Left ventricle myocardium superior (tissue), 1 donor: ENCODE measurements at places on chromosomes 16 and 17.

DNA sequence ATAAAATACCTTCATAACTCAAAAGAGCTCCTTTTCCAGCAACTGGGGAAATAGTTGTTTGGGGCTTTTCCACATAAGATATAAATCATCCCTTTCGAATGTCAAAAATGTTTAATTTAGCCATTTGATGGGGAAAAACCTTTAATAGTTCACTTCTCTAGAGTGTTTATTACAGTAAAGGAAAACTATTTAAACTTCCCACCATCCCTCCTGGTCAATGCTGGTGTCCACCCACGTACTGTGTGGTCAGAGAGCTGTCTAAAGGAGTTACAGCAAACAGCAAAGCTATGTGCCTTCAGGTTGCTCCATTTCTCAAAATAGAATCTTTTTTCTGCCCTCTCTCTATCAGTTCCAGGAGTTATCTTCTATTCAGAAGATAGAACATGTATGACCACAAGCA, 33.5 kb downstream of the KANSL1 start:
- DNase-seq = no peak

DNA sequence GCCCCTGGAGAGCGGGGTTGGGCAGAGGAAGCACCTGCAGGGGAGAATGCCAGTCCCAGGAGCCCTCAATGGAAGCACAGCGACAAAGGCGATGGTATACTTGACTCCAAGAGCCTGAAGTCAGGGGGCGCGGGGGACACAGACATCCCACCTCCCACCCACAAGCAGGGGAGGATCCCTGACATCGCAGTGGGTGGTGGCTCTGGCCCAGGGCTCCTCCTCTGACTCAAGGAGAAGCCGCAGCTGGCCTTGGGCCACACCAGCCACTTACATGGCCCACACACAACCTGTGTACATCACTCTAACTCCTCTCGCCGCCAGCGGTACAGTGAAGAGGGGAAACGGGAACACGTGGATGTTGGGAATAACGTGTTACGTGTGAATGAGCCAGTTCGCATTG, 44.3 kb downstream of the FZD2 start:
- no peak for DNase-seq

DNA sequence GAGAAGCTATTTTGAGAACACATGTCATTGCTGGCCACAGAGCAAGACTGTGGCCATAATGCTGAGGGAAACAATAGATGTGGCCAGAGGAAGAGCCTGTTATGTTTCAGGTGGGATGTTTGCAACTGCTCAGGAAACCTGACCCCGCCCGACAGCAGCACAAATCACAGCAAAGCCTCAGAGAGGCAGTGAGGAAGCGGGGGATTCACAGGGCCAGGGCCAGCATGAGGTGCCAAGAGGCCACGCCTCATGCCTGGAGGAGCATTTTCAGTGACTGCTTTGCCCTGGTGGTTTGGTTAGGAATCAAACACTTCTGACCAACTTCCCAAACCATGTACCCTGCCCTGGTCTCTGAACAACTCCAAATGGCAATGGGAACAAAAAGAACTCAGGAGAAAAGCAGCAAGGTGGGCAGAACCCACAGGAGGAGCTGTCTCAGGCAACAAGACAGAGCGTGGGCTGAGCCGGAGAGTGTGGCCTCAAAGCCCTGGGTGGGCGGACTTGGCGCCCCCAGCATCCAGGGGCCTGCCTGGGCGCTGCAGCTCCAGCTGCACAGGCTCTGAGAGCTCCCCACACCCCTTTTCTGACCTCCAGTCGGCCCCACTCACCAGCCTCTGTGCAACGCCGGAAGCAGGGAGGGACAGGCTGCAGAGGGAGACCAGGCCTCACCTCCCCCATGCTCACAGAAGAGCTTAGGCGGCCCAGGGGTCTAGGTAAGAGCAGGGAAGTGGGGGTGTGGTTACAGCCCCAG, 20.6 kb downstream of the HIC1 start:
- peak; percentile 71 for DNase-seq

GRCh38 chr16:87824016-87824990, 45.0 kb downstream of the SLC7A5 start:
- no peak for DNase-seq

GRCh38 chr17:83067071-83067717, 12.2 kb upstream of the METRNL start:
- DNase-seq = peak; percentile 22

- DNase-seq = no peak
Observed at GRCh38 chr16:82301146-82301755, 131.2 kb upstream of the MPHOSPH6 start.

DNA sequence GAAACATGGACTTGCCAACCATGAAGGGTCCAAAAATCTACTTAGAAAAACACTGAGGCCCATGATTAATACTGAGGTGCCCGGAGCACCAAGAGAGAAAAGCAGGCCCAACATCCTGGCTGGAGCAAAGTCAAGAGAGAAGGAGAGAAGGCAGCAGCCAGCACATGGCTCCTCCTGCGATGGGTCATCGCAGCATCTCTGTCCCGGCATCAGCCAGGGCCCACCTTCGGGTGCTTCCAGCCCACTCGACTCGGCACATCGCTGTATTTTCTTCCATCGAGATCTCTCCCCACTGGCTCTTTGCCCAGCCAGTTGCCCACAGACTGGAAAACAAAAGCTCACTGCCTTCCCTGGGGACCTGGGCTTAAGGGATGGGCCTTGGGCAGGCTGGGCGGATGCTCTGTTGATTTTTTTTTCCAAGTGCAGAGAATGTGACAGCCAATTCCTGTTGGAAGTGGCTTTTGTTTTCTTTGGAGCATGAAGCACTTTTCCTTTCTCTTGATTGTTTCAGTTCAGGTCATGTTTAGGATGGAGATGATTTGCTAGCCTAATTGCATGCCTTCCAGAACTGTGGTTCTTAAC, 58.1 kb downstream of the CYB5B start:
- DNase-seq = peak; percentile 72

DNA sequence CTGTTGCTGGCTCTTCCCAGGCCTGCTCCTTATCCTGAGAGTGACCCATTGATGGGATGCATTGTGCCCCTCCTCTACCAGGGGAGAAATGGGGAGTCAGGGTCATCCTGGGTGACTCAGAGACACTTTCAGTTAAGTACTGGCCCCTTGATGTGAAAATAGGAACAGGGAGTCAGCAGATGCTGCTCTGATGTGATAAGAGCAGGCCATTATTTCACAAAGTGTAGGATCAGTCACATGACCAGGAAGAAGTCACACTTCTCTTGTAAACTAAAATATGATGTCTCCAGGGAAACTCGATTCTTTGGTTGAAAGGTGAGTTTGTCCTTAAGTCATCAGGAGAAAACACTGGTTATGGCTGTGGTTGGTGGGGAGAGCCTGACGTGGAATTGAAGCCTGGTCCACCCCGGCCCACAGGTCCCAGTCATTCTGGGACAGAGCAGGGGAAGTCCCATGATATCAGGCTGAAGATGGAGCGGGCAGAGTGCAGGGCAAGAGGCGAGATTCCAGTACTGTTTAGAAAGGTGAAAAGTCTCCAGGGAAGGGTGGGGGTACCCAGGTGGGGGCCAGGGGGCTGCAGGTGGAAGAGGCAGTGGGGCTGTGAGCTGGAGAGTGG, 88.6 kb upstream of the NLRP1 start:
- no peak for DNase-seq

DNA sequence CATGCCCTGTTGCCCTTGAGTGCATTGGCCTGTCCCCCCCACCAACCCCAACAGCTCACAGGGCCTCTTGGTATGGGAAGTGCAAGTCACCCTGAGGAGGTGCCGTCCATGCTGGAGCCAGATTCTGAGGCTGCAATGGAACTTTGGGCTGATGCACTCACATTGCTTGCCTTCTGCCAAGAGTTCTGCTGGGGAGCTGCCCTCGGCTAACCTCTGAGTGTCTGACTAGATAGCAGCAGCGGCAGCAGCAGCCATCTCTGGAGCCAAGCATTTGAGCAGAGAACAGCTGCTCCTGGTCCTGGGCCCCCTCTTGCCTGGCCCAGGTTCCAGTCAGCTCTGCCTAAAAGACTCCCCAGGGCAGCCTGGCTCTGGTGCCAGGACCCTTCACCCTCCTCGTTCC, 61.5 kb downstream of the GNAO1 start:
- peak; percentile 81 for DNase-seq

- peak; percentile 35 for DNase-seq
Observed at GRCh38 chr17:55238931-55239297, 25.8 kb upstream of the HLF start.

- no peak for DNase-seq
Observed at GRCh38 chr17:5821803-5822202, 237.5 kb upstream of the NLRP1 start.

- DNase-seq = peak; percentile 61
Observed at GRCh38 chr16:85195900-85196772, 83.9 kb upstream of the CIBAR2 start.

GRCh38 chr16:641326-642188, at the start of gene MCRIP2:
Gene MCRIP2, plus strand, starts transcription at chr16:641828. Its CDS starts 164 bp downstream, at chr16:641992.
- peak; percentile 96 for DNase-seq

GRCh38 chr17:82314727-82315605, 2.4 kb downstream of the CD7 start:
- DNase-seq = no peak

GRCh38 chr16:49055291-49055690, 226.3 kb downstream of the CBLN1 start:
- no peak for DNase-seq

DNA sequence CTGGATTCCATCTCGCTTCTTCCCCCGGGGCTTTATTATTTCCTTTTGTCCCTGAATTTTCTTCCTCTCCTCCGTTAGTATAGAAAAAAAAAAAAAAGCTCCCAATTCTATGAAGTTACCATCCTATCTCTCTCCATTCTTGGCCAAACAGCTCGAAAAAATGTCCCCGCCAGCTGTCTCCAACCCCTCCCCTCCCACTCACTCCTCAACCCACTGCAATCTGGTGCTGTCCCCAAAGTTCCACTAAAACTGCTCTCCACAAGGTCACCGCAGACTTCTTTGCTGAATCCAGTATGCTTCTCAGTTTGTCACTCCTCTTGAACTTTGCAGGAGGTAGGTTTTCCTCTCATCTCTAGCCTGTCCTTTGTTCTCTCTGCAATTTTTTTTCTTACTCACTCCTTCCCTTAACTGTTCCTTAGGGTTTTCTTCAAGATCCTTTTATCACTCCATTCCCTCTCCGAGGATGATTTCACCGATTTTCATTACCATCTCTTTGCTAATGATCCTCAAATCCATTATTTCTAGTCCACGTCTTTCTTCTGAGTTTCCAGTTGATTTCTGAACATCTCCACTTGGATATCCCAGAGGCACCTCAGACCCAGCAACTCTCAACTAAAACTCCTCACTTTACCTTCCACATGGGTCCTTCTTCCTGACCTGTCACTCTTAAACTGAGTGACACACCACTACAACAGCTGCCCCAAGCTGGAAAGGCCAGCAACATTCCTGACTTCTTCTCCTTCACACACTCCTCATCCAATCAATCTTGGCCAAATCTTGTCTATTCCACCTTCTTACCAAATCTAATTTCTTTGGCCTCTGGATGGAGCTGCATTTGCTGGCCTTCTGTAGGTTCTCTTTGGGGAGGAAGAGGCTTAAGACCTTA, 1.5 kb upstream of the SUMO2 start:
- no peak for DNase-seq

GRCh38 chr16:71675380-71675779, 49.1 kb downstream of the PHLPP2 start:
- no peak for DNase-seq

- DNase-seq = no peak
Observed at GRCh38 chr16:78100112-78100467, 636 bp downstream of the WWOX start.
